ENCODE measurements at places on chromosomes 12 and 14.

DNA sequence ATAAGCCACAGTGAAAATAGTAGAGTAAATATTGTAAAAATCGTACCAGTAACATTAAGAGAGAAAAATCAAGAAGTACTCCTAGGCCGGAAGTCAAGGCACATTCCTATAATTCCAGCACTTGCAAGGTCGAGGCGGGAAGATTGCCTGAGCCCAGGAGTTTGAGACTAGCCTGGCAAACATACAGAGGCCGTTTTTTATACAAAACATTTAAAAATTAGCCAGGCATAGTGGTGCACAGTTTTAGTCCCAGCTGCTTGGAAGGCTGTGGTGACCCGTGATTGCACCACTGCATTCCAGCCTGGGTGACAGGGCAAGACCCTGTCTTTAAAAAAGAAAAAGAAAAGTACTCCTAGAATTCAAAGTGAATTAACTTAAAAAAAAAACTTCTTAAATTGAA lies 341.8 kb downstream of the C12orf50 start:
- H3K27me3 ChIP-seq: no peaks in the 10 kb centered on the region
- H3K27ac ChIP-seq: no peak overlapping the region
- H3K4me3 ChIP-seq: no peak overlapping the region
- no peaks in the 10 kb centered on the region for H3K4me1 ChIP-seq

DNA sequence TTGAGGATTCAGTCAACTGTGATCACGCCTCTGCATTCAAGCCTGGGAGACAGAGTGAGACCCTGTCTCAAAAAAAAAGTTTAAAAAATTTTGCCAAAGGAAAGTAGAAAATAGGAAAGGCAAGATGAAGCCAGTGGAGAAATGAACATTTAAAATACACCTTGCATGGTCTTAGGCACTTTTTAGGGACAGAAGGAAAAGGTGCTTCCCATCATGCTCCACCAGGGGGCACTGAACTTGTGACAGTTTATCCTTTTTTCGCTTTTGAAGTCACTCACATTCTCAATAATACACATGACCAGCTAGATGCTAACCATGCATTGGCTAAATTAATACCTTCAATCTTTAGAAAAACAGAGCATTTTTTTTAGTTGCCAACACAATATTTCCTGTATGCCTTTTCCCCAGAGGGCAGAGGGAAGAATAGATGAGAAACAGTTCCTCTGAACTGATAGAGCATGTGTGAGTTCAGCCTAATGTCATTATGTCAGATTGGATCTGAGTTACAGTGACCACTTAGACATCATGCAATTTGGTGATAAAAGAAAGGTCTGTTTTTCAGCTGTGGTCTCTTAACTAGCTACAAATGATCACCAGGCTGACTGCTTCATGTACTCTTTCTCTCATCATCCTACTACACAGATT lies 221.8 kb upstream of the SSTR1 start:
- no peaks in the 10 kb centered on the region for H3K4me1 ChIP-seq
- peak; percentile 46 for DNase-seq
- no peak overlapping the region for H3K4me3 ChIP-seq
- H3K36me3 ChIP-seq: no peaks in the 10 kb centered on the region

- H3K27me3 ChIP-seq: no peaks in the 10 kb centered on the region
- no peak for DNase-seq
- H3K36me3 ChIP-seq: no peaks in the 10 kb centered on the region
- peaks cover 4% of the 10 kb centered on the region for H3K4me1 ChIP-seq
These were observed 77.4 kb upstream of the ANO4 start for GRCh38 chr12:100716945-100717732.

- H3K4me3 ChIP-seq: no peak overlapping the region
- H3K36me3 ChIP-seq: no peaks in the 10 kb centered on the region
- H3K27ac ChIP-seq: no peak overlapping the region
- H3K27me3 ChIP-seq: no peaks in the 10 kb centered on the region
- DNase-seq: no peak
These were observed 17.6 kb downstream of the MON2 start for GRCh38 chr12:62484233-62484632.

Measured in thyroid gland (tissue), 4 donors.